Activated CD8-positive, alpha-beta memory T cell treated with anti-CD3 and anti-CD28 coated beads, Interleukin-2, amount 10 ng/mL, durations not matched to agents 7 days and 5 days (primary cell): ENCODE measurements at places on chromosomes 4 and X. TPM values are rescaled to one million over a fixed set of nuclear protein-coding genes. Genes with fewer than 3 reads are reported as not detected.

GRCh38 chrX:370244-370962 is 16.3 kb downstream of the PPP2R3B start:
- DNase-seq = no peak

- no peak for DNase-seq
Measured at GRCh38 chr4:20679951-20680350, 20.3 kb upstream of the PACRGL start.

Gene F8A3
- total RNA-seq = 10.5 TPM

DNA sequence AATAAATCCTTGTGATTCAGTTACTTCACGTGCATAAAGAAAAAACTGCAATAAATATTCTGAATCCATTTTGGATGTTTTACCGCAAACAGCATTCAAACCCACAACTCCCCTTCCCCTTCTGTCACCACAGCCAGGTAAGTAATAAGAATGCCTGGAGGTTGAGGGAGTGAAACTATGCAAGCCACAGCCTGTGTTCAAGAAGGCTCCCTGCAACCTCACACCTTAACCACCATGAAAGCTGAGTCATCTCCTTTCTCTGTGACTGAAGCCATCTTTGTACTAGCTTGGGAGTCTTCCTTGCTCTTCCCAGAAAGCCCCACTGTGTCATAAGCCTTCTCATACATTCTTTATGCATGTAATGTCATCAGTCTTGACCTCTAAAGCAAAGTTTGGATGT is 297.0 kb upstream of the PUDP start:
- DNase-seq = no peak

GRCh38 chr4:148182230-148182911 is 259.8 kb downstream of the NR3C2 start:
- no peak for DNase-seq

Gene SLC6A14
- not detected for total RNA-seq

DNA sequence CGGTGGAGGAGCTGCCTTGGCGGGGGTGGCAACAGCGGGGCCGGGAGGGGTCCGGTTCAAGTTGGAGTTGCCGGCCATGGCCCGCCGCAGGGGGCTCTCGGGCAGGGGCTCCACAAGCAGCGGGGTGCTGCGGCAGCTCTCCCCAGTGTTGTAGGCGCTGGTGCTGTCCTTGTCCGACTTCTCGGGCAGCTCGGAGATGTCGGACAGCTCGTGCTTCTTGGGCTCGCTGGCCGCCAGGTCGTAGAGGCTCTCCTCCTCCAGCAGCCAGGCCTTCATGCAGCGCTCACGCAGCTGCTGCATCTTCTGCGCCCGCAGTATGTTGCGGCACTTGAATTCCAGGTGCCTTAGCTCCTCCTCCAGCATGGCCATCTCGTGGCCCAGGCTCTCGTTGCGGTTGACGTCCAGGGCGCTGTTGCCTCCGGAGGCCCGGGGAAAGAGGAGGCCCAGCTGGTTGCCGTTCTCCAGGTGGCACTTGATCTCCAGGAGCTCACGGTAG is 9.7 kb downstream of the SSR4 start:
- no peak for DNase-seq

DNA sequence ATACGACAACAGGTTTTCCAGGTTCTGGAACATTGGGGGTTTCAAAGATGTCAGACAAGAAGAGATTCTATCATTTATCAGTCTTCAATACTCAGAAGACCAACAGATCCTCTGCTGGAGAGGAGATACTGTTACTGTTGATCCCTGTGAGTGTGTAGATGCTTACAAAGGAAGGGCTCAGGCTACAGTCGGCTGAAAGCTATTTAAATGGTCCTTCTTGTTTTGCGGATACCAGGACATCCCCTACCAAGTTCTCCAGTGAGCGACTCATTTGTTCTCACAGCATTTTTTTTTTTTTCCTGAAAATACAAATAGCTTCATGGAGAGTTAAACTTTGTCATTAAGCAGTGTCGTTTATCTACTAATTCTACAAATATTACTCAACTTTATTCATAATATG is 201.6 kb downstream of the CAMK2D start:
- DNase-seq = no peak

DNA sequence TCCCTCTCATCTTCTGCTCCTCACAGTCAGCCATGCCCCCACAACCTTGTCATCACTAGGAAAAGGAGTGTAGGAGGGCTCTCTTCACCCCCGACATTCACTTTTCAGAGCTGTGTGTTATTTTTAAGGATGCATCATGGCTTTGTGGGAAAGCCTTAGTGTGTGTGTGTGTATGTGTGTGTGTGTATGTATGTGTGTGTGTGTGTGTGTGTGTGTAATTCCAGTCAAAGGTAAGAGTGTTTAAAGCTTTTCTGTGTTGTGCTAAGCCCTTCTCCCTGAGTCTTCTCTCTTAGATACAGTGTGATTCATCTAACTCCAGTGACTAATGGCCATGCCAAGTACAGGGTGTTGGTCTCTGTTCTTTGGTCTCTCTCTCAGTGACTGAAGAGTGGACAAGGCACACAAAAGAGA is 76.6 kb downstream of the CHIC2 start:
- no peak for DNase-seq

GRCh38 chr4:144572660-144573059 is 73.3 kb upstream of the HHIP start:
- no peak for DNase-seq

Gene NPNT
- not detected for total RNA-seq

- no peak for DNase-seq
Measured at GRCh38 chrX:116289592-116289991, 119.0 kb downstream of the AGTR2 start.

- DNase-seq = no peak
Measured at GRCh38 chr4:30837131-30837539, 117.0 kb downstream of the PCDH7 start.

Gene TBC1D8B
- 2.2 TPM for total RNA-seq

- no peak for DNase-seq
Measured at GRCh38 chrX:8042304-8042703, 115.1 kb upstream of the PNPLA4 start.

Gene SHROOM3
- total RNA-seq = 0.09 TPM

Gene RHOXF2B
- total RNA-seq = not detected

Gene SPANXN3
- total RNA-seq = not detected

GRCh38 chr4:155170569-155170968 is 37.9 kb upstream of the NPY2R start:
- no peak for DNase-seq

DNA sequence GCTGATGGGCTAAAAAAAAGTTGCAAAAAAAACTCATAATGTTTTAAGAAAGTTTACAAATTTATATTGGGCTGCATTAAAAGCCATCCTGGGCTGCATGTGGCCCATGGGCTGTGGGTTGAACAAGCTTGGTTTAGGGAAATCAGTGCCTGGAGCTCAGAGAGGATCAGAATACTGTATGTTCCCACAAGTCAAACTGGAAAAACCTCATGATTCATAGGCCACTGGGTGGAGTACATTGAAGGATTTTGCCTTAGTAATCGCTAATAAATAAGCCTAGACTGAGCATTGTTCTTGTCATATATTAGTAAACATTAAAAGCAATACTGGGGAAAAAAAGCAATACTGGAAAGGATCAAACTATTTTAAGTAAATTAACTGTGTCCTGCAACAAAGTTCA is 246.3 kb upstream of the TAPT1 start:
- no peak for DNase-seq

Gene CFI
- total RNA-seq = 0.26 TPM

DNA sequence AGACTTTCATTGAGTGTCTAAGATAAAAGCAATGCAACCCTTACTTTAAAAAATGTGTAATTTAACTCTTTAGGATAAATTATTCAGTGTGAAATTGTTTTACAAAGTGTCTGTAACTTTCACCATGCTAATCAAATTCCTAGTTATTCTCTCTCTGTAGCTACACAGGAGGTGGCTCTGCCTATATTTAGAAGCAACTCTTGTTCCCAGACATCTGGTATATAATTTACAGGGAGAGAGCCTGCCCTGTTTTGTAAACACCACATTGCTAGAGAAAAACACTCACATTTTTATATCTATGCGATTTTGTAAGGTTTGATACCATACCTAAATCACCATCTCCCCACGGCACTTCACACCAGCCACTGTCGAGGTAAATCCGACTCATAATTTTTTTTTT is 35.5 kb upstream of the SPATA4 start:
- no peak for DNase-seq

DNA sequence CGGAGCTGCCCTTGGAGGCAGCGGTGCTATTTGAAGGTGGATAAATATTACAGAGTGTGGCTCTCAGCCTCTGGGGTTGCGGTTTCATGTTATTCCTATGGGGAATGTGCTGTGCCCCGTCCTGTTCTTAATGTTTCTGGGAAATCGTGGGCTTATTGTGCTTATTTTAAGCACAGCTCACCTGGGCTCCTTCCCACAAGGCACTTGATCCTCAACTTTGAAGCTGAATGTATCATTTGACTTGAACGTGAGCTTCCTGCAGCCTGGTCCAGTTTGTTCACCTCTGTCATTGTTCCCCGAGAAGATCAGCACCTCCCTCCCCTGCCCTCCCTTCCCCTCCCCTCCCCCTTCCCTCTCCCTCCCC is 3.9 kb downstream of the SORCS2 start:
- no peak for DNase-seq

Gene GUCY1A1
- 0.87 TPM for total RNA-seq

DNA sequence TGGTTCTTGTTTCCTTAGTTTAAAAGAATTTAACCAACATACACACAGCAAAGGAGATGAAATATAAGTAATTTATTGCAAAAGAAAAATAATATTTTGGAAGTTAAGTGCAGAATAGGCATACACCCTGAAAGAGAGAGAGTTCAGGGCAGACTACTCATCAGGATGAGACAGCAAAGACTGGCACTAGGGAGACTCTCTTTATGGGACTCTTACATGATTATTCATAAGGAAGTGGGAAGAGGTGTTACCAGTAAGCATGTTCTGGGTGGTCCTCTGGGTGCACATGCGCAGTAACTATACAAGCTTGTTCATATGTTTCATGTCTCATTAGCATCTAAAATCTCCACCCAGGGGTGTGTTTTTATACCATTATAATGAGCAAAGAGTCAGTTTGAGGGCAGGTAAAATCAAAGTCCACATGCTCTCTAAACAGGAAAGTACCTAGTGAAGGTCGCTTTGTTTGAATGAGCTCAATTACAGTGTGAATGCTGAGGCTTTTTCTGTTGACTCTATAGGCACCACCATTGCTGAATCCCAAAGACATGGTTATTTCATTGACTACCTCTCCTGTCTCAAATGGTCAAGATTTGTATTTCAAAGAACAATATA is 38.2 kb upstream of the PRDM5 start:
- no peak for DNase-seq

- DNase-seq = no peak
Measured at GRCh38 chr4:41639291-41639690, 101.3 kb downstream of the LIMCH1 start.

DNA sequence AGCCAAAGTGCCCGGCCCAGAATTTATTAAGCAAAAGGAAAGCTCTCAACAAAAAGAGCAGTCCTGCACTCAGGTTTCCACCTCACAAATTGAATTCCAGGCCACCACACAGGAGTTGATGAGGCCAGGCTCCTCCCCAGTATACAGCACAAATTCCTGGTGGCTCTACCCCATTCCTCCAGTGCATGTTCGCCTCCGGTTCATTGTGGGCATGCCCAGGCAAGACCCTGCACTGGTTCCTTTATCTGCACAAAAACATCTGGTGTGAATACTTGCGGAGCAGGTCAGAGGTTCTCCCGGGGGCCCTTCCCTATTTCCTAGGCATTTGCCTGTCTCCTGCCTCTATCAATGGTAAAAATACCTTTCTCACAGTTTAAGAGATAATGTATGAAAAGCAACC is 195.2 kb upstream of the ANXA10 start:
- no peak for DNase-seq

DNA sequence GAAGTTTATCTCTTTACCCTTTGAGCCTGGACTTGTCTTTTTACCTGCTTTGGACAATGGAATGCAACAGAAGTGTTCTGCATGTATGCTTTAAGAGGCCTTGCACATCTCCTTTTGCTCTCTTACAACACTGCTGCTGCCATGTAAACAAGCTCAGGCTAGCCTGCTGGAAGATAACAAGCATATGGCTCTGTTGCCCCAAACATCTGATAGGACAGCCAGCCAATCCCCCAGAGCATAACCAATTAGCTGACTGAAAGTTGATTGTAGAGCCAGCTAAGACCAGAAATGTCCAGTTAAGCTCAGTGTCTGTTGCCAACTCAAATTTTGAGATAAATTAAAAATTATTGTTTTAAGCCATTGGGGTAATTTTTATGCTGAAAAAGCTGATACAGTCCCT is 510.6 kb upstream of the CNKSR2 start:
- no peak for DNase-seq

GRCh38 chrX:119762718-119763117 is 4.3 kb downstream of the SOWAHD start:
- no peak for DNase-seq

Gene SPIN2A
- 1.1 TPM for total RNA-seq

GRCh38 chr4:175419236-175419718 is 392.8 kb downstream of the GPM6A start:
- DNase-seq = no peak

DNA sequence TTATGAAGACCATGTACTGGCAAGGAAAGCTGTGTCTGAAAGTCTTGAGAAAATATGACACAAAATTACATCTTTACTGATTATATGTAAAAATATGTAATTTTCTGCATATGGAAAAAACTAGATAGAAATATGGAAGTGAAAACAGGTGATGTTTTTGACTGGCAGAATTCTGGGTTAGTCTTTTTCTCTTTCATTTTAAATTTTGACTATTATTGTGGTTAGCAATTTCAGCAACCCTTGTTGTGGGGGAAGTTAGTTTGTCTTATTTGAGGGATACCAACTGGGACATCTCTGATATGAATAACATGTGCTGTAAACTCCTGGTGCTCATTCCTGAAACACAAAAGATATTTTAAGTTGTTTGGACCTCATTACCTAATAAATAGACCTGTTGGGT is 49.9 kb upstream of the CPEB2 start:
- no peak for DNase-seq

Gene FGF5
- total RNA-seq = not detected

- DNase-seq = peak; percentile 50
Measured at GRCh38 chrX:39491548-39492297, 606.0 kb downstream of the BCOR start.

- no peak for DNase-seq
Measured at GRCh38 chr4:152862608-152863007, 73.5 kb upstream of the FHDC1 start.

Gene TCEAL5
- total RNA-seq = not detected

DNA sequence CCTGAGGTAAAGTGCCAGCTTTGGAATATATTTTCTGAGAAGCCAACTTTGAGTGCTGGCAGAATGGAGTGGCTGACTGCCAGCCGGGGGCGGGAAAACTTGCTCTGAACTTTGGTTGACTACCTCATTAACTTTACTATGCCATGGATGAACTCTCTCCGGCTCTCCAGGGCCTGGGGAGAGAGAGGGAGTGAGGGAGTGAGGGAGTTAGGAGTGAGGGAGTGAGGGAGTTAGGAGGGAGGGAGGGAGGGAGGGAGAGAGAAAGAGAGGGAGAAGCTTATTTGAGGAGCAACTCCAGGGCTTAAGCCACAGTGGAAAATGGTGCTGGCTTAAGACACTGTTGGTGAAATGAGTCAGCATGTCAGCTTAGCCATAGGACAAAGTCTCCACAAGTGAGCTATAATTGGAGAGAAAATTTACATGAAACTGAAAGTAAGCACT is 280.9 kb upstream of the RPS6KA3 start:
- no peak for DNase-seq
